Body of pancreas (tissue), 4 donors: ENCODE measurements at places on chromosomes 16 and 17. TPM values are rescaled to one million over a fixed set of nuclear protein-coding genes. Genes with fewer than 3 reads are reported as not detected.
A peak's percentile ranks its signal among the peaks of the same experiment; 100 is the strongest.

The CLEC18A gene
- total RNA-seq: 2.1 TPM

- peak; percentile 61 for DNase-seq
- no peaks in the 10 kb centered on the region for H3K36me3 ChIP-seq
- H3K27ac ChIP-seq: peak overlapping the region; percentile 89
- no peak overlapping the region for H3K4me3 ChIP-seq
- H3K4me1 ChIP-seq: peaks cover 25% of the 10 kb centered on the region
- H3K27me3 ChIP-seq: no peaks in the 10 kb centered on the region
Measured at GRCh38 chr17:2995886-2996809, 67.3 kb downstream of the OR1D5 start.

The NACA2 gene
- total RNA-seq: not detected

The KRT222 gene
- total RNA-seq: 0.66 TPM

The CLDN7 gene
- total RNA-seq: 72.9 TPM

DNA sequence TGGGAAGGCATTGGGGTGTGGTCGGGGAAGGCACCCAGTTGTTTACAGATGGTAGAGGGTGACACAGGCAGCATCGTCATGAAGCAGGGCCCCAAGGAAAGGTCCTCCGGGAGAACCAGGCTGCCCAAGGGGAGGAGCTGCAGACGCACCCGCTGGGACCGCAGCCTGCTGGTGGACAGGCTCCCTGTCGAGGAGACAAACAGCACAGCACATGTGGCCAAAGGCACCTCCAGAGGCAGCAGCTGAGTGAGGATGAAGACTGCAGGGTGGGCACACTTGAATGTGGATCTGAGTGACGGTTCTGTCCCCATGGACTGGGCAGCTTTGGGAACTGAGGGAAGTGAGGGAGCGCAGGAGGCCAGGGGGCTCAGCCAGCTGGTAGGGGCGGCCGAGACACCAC is 12.4 kb downstream of the CHMP1A start:
- peaks cover 16% of the 10 kb centered on the region for H3K4me1 ChIP-seq
- peaks cover 6% of the 10 kb centered on the region for H3K36me3 ChIP-seq

- no peaks in the 10 kb centered on the region for H3K4me1 ChIP-seq
- no peak for DNase-seq
- no peaks in the 10 kb centered on the region for H3K27me3 ChIP-seq
- no peak overlapping the region for H3K27ac ChIP-seq
- H3K36me3 ChIP-seq: no peaks in the 10 kb centered on the region
Measured at GRCh38 chr16:59540621-59541020, 806.5 kb upstream of the GOT2 start.

The LRRC36 gene
- 1.6 TPM for total RNA-seq

DNA sequence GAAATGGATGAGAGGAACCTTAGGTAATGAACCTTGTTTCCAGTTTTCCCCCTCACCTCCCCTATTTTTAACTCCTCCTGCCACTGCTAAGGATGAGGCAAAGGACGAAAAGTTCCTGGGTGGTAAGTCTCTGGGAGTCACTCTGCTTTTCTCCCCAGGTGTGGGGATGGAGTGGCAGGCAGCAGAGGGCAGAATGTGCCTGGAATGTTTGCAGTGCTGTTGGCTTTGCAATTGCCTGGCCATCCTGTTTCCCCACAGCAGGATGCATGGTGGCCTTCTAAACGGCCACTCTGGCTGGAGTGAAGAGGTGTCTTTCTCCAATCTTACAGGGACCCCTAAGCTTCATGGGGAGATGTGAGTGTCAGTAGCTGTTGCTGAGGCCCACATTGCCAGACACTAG is 432.5 kb upstream of the ZFHX3 start:
- H3K27ac ChIP-seq: no peak overlapping the region
- no peaks in the 10 kb centered on the region for H3K36me3 ChIP-seq
- H3K4me3 ChIP-seq: no peak overlapping the region

DNA sequence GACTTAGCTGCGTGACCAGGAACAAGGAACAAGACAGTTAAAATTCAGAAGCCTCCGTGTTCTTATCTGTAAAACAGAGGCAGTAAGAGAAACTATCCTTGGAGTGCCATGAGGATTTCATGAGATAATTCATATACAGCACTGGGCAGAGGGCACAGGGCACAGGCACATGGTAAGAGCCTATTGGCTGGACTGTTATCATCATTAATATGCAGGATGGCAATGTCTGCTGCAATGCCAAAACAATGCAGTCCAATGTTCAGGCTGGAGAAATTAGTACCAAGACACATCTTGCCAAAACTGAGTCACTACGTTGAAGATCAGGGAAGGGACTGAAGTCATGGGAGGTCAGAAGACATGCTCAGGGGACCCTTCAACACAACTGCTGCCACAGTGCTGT is 13.6 kb downstream of the CDRT4 start:
- no peaks in the 10 kb centered on the region for H3K36me3 ChIP-seq
- no peak for DNase-seq

The KCTD13 gene
- total RNA-seq: 14.3 TPM

DNA sequence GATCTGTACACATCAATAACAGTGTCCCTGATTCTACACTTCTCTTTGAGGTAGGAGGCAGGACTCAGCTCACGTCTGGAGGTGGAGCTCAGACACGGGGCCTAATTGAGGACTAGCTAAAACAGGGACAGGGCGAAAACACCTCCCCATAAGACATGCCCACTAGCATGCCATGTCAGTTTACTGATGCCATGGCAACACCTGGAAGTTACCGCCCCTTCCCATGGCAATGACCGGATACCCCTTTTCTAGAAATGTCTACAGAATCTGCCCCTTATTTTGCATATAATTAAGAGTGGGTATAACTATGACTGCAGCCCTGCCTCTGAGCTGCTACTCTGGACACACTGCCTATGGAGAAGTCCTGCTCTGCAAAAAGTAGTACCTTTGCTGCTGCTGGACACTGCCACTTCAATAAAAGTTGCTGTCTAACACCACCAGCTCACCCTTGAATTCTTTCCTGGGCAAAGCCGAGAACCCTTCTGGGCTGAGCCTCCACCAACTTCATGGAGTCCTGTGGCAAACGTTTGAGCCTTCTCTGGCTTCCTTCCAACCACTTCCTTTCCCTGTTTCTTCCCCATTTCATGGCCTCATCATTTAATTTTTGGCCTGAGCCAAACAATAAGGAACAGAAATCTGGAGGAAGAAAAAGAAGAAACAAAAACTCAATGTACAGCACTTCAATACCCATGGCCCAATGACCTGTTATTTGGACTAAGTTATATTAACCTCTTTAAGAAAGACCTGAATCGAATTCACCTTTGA is 21.0 kb downstream of the PHB1 start:
- no peak overlapping the region for H3K27ac ChIP-seq
- H3K4me3 ChIP-seq: no peak overlapping the region
- peak; percentile 23 for DNase-seq
- no peaks in the 10 kb centered on the region for H3K27me3 ChIP-seq

The KRTAP4-6 gene
- not detected for total RNA-seq

DNA sequence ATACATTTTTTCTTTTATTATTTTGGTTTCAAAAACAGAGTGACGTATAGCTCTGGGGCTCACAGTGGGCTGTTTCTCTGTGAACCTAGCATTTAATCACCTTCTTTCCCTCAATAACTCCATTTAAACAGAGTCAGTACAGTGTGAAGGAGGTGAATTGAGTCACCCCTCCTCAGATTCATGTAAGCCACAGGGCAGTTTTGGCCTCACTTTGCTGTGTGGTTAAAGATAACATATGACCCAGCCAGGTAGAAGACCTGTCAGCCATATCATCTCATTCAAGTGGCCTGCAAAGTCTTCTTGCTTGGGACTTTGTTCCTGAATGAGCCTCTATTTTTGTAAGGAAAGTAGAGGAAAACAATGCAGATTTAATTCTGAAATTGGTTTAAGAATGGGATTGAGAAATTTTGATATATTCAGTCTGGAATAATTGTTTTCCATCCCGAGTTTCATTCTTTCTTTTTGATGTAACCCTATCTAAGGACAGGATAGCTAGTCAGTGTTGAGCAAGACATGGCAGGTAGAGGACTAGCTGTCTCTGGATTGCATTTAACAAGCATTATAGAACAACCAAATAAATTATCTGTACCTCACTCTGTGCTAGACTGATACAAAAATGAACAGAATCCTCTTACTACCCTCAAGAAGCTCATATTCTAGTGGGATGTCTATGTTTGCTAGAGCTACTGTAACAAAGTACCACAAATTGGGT is 13.1 kb downstream of the MAP2K6 start:
- H3K4me3 ChIP-seq: no peak overlapping the region
- no peak overlapping the region for H3K27ac ChIP-seq
- H3K27me3 ChIP-seq: no peaks in the 10 kb centered on the region
- no peaks in the 10 kb centered on the region for H3K36me3 ChIP-seq
- DNase-seq: no peak

The EVPLL gene
- total RNA-seq: not detected

- no peaks in the 10 kb centered on the region for H3K4me1 ChIP-seq
- H3K27me3 ChIP-seq: no peaks in the 10 kb centered on the region
- no peaks in the 10 kb centered on the region for H3K36me3 ChIP-seq
- H3K27ac ChIP-seq: no peak overlapping the region
Measured at GRCh38 chr17:61848896-61849295, 14.4 kb downstream of the BRIP1 start.
